ENCODE measurements at places on chromosomes 7 and 10.

- no peak for DNase-seq
Measured at GRCh38 chr10:124614003-124614659, 130.0 kb downstream of the FAM53B start.

DNA sequence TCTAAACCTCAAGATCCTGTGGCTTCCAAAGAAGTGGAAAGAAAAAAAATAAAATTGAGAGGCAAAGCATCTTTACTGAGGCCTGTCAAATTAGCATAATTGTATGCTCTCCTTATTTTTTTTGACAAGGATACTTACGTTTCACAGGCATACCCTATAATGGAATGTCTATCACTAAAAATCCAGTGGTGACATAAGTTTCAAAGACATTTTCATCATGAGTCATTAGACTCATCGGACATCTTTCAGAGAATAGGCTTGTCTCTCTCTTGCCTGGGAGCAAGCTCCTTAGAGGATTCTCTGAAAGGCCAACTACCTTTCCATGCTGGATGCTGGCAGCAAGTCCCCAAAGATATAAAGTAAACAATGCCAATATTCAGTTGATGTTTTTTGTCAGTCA is 380.7 kb upstream of the STEAP1 start:
- DNase-seq = no peak

DNA sequence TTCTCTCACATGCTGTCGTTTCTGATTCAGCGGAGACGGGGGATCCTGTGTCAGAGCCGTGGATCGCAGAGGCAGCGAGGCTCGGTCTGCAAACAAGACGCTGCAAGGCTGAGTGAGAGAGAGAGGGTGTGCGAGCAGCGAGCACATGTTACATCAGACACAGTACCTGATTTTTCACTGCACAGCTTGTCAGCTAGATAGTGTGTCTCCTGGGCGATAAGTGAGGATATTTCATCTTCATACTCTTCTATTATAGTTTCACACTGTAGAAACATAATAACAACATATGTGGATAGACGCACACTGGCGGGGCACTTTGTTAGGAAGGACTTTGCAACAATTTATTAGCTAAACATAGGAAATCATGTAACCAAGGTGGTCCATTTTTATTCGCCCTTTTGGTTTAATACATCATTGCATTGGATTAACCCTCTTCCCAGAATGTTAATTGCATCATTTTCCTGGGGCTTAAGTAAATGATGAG is 39.5 kb downstream of the CNPY1 start:
- DNase-seq = peak; percentile 20

- DNase-seq = no peak
Measured at GRCh38 chr7:138584283-138584682, 116.9 kb downstream of the SVOPL start.

GRCh38 chr10:102827597-102827975 is 9.6 kb downstream of the CYP17A1 start:
- DNase-seq = no peak

- DNase-seq = no peak
Measured at GRCh38 chr7:92590711-92591310, 621 bp upstream of the FAM133B start.

GRCh38 chr10:24457661-24458318 is 248.9 kb downstream of the KIAA1217 start:
- no peak for DNase-seq

GRCh38 chr10:121379013-121379412 is 219.2 kb downstream of the FGFR2 start:
- no peak for DNase-seq

DNA sequence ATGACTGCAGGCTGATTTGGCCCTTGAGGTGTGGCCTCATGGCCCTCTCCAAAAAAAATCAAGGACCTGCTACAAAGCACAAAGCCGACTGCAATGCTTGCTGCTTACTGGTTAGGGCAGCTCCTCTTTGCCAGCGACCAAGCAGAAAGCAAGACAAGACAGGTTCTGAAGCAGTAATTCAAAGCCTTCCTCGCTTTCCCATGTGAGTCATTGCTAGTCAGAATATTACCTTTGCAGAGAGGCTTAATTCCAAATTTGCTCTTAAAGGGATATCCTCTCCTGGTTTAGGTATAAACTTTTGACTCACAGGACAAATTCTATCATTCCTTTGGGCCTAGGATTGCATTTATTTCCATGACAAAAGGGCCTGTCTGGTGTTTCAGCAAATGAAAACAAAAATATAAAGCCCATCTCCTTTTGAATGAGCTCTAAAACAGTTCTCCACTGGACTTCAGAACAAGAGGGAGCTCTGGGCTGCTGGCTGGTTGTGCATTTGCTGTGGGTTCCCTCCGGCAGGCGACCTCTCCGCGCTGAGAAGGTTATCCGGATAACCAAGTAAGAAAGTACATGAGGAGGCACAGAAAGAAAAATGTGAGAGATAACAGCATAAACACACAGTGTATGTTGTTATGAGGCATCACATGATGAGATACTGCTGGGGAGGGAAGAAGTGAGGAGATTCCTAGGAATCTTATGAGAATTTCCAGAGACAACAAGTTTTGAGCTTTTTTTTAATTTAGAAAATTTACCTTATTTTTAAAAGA is 90.8 kb downstream of the EGFR start:
- DNase-seq = no peak

DNA sequence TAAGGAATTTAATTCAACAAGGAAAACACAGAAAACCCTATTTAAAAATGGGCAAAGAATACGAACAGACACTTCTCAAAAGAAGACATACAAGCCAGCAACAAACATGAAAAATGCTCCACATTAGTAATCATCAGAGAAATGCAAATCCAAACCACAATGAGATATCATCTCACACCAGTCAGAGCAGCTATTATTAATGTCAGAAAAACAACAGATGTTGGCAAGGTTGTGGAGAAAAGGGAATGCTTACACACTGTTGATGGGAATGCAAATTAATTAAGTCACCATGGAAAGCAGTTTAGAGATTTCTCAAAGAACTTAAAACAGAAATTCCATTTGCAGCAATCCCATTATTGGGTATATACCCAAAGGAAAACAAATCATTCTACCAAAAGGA is 55.2 kb downstream of the GCC1 start:
- DNase-seq = no peak

DNA sequence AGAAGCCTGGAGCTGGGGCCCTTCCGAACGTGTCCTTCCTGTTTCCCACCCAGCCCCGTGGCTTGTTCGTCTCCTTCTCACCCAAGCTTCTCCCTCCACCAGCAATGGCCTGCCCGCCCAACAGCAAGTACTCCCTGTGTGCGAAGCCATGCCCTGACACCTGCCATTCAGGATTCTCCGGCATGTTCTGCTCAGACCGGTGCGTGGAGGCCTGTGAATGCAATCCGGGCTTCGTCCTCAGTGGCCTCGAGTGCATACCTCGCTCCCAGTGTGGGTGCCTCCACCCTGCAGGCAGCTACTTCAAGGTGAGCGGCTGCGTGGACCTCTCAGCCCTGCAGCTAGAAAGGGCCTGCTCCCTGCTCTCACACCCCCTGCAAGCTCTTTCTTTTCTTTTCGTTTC is 31.9 kb downstream of the ZAN start:
- no peak for DNase-seq

DNA sequence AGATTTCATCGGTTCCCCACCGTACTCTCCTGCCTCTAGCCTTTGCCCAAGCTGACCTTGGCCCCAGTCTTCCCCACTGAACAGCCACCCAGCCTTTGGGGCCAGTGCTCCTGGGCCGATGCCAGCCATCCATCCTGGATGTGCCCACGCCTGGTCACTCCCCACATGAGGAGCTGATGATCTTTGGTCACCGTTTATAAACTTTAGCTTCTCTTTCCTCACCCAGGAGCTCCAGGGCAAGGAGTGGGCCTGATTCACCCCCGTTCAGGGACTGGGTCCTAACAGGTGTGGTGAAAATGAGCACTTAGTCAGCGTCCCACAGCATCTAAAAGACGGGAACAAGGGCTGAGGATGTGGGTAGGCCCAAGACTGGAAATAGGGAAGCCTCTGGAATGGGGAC is 22.9 kb downstream of the GTF2IRD1 start:
- no peak for DNase-seq

GRCh38 chr10:45514291-45515270 is 140.6 kb downstream of the ALOX5 start:
- no peak for DNase-seq

GRCh38 chr7:131197920-131198615 is 129.6 kb upstream of the MKLN1 start:
- DNase-seq = no peak

DNA sequence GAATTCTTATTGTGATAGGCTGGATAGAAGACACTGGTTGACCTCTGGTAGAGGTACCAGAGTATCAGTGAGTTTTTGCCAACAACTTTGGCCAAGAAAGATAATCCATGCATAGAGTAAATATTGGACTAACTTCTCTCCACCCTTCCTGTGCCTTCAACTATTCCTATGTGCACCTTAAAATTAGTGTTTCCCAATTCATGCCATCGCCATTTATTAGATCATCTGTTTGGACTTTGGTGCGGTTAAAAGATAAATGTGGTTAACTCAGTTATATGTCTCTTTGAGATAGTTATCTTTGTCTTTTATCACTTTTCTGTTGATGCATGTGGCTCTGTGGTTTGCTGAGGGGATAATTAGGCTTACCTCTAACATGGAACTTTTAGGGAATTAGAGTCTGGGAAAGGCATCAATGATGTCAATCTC is 4.6 kb downstream of the PAPSS2 start:
- no peak for DNase-seq

- no peak for DNase-seq
Measured at GRCh38 chr7:4745971-4746919, 29.2 kb upstream of the AP5Z1 start.

DNA sequence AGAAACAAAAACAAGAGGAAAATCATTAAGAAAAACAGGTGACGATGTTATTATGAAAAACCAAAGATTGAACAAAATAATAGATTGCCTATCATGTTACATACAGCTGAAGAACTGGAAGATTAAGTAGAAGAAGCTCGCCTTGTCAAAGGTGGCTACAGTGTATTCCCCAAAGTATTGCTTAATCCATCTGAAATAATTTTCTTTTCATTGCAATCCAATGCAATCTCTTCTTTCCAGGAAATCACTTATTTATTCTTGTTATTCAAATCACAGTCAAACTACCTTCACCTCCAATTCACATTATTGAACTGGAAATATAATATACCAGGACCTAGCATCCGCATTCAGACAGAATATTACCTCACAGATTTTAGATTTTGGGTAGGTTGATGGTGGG is 235.9 kb downstream of the AHR start:
- no peak for DNase-seq

- DNase-seq = no peak
Measured at GRCh38 chr7:44473295-44473694, 17.2 kb downstream of the NUDCD3 start.

GRCh38 chr10:123380491-123381085 is 226.4 kb downstream of the BUB3 start:
- peak; percentile 17 for DNase-seq

GRCh38 chr10:50538555-50539398 is 85.0 kb downstream of the SGMS1 start:
- no peak for DNase-seq

DNA sequence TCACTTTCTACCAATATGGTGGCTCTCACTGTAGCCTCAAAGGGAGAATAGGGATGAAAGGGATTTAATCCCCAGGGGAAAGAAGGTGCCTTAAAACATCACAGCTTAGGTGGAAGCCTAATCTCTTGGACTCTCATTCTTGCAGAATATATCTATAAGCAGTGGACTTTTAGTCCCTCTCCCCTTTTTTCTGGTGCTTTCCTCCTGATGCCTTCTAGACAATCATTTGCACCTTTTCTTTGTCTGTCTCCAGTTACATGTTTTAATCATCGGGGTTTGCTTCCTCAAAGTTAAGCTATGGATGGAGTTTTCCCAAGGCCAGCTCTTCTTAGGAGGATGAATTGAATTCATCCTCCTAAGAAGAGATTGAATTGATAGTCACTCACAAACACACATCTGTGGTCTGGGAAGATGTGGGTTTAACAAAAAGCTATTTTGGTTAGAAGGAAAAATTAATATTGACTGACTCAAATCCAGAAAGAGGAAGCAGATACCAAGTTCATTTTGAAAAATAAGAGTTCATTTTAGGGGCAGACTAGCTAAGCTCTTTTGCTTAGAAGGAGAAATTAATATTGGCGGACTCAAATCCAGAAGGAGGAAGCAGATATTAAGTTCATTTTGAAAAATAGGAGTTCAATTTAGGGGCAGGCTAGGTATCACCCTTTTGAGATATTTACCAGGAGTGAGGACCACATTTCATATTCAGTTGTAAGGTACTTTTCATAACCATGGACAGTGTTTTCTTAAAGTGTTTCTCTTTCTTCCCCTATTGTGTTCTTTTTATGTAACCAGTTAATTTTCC is 35.2 kb upstream of the PLEKHS1 start:
- DNase-seq = no peak

DNA sequence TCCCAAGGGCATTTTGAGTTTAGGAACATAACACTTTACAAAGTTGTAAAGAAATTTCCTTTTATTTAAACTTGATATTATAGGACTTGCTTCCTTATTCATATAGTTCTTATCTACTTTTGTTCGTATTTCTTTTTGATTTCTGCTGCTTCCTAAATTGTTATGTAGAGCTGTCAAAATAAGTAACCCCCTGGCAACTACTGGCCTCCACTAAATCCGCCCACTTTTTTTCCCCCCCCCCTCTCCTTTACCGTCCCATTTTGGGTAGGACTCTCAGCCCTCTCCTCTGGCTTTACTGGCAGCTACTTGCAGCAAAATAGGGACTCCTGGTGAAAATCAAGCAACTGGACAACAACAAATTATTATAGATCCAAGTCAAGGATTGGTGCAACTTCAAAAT is 1.1 kb downstream of the SP4 start:
- no peak for DNase-seq

All from NCI-H748 treated with DMSO at 0.1 percent for 48 hours (cell line).